Ecto neural progenitor cell (in vitro differentiated cells): ENCODE measurements at places on chromosomes 11 and 22.

DNA sequence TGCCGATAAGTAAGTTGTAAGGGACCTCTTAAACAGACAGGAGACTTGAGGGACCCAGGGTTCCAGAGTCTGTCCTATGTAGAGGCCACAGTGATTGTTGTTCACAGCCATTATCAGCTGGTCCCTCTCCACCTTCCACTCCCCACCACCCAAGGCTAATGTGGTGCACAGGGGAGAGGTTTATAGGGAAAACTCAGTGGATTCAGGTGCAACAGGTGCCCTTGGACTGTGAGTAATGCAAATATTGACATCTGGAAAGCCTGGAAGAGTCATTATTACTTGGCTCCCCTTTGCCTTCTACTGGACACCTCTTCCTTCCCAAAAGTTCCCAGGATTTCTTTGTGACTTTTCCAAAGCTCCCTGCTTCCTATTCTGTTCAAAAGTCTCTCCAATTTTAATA is 441.1 kb upstream of the CCDC90B start:
- no peak for DNase-seq

DNA sequence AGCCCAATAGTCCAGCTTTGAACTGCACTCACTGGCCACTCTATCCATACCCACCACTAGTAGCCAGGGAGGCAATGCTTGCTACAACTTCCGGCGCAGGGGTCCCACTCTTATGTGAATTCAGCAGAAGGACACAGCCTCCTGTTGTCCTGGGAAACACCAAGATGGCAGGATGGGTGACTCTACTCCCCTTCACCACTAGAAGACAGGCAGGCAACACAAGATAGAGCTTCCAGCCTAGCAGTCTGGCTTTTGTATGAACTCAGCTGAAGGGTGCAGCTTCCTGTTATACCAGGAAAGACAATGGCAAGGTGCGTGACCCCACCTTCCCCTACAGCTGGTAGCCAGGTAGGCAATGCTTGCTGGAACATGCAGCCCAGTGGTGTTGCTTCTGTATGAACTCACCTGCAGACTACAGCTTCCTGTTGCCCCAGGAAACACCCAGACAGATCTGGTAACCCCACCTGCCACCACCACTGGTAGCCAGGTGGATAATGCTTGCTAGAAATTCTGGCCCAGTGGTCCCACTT is 205.2 kb upstream of the KIRREL3 start:
- no peak for DNase-seq

DNA sequence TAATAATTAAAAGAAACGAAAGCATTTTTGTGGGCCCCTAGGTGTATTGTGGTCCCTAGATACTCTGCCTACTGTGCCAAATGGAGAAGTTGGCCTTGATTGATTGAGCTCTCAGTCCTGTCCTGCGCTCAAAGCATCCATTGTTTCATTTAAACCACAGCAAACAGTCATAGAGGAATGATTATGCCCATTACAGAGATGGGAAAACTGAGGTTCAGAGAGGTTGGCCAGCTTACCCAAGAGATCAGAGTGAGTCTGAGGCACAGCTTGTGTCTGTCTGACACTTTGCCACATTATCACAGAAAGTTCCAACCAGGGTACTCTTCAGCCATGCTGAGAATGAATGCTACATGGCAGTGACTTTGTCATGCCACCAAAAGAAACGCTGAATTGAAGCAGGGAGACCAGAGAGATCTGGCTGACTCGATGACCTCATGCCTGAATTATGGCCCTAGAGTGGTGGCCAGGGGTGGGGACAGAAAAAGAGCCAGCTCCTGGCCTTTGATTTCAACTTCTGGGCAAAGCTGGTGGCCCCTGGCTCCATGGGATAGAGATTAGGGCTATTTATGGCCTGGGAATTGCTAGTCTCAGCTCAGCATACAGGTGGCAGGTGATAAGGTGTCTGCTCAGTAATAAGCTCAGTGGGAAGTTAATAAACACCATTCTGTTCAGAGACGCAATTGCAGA is 180.5 kb downstream of the MIAT start:
- DNase-seq: no peak

DNA sequence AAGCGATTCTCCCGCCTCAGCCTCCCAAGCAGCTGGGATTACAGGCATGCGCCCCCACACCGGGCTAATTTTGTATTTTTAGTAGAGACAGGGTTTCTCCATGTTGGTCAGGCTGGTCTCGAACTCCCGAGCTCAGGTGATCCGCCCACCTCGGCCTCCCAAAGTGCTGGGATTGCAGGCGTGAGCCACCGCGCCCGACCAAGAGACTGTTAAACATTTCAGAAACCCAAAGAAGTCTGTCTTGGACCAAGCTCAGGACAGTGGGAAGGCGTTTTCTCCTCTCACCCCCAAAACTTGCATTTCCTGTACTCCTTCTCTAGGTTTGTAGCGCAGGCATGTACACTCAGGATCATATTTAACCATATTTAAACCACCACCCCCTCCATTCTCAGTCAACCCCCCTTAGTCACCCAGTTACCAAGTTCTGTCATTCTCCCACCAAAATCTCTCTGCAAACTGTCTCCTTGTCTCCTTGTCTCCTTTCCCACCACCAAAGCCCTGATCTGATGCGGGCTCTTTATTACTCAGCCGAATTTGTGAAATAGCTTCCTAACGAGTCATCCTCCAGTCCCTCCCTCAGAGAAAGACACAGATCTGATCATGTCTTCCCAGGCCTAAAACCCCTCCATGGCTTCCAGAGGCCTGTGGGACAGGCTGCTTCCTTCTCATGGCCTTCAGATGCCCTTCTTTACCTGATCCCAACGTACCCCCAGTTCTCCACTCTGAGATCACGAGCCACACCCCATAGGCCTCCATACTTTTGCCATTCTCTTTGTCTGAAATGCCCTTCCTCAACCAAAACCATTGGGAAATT is 29.0 kb upstream of the CREB3L1 start:
- no peak for DNase-seq

- DNase-seq: no peak
These were observed 770 bp downstream of the METTL15 start for GRCh38 chr11:28108958-28109357.

DNA sequence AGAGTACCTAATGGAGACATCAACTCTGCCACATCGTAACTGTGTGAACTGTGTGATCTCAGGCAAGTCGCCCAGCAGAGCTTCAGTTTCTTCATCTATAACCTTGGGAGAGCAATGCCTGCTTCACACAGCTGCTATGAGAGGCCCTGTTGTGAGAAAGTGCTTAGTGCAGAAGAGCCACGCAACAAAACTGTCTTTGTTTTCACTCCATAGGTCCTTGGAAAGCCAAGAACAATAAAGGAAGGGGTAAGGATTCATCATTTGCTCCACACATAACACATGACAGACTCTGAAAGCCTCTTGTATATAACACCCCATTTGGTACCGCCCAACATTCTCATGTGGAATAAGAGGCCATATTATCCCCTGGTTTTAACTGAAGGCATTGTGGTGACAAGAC is 231.9 kb upstream of the ISX start:
- DNase-seq: no peak
